Neural crest cell (in vitro differentiated cells): ENCODE measurements at places on chromosomes 4 and X.

DNA sequence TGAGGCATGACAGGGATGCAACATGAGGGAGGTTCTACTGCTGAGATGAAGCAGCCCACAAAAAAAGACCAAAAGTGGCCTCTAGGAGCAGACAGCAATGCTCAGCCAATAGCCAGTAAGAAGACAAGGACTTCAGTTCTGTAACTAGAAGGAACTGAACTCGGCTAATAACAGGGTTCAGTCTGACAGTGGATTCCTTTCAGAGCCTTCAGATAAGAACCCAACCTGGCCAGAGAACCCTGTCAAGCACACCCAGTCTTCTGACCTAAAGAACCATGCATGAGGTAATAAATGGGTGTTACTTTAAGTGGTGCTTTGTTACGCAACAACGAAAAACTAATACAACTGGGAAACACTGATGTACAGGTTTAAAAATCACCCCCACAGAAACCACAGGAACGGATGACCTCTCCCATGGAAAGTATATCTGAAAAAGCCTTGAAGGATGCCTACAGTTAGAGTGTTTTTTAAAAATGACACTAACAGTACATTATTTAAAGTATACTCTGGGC, 94.6 kb downstream of the PAPSS1 start:
- DNase-seq: no peak

DNA sequence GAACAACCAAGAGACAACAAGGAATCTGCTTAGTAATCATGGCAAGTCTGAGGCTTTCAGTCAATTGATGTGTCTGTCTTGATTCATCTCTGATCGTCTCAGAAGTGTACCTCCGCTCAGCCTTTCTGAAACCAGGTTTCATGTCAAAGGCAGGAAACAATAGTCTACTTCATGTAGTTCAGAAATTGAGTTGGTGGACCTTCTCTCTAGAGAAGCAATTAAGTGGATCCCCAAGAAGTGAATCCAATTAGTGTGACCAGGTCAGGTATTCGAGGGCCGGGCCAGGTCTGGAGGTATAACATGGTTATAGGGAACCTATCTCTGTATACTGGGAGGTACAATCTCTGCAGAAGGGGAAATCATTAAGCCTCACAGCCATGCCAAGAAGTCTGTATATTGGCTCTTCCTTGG, 32.0 kb downstream of the DAPP1 start:
- no peak for DNase-seq

DNA sequence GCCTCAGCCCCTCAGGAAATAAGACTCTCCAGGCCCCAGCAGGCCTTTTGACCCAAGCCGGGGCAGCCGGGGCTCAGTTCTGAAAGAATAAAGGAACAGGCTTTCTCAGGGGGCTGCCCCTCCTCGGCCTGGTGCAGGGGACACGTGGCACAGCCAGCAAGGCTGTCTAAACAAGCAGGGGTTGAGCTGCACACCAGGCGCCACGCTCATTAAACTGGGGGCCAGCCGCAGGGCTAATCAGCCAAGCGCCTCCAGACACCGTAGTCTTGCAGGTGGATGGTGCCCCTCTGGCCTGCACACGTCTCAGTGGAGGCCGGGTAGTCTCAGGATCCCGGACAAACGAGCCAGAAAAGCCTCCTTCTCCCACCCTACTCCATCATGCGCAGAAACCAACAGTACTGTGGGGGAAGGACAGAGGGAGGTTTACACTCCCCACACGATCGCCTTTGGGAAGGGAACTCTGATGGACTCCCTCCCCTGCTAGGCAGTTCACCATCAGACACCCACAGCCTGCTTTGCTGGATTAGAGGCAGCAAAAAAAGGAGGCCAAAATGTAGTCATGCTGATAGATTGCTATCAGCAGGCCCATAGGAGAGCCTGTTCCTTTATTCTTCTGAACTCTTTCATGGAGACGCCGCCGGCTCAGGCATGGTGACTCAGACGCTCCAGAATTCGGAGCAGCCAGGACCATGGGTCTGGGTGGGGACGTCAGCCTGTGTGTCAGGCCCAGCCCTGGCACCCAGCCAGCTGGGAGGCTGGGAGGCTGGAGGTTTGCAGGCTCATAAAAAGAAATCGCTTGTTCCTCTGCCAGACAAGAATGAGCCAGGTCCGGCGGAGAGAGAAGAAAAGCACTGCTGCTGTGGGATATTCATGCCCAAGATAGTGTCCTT, 342.4 kb downstream of the BCOR start:
- no peak for DNase-seq

DNA sequence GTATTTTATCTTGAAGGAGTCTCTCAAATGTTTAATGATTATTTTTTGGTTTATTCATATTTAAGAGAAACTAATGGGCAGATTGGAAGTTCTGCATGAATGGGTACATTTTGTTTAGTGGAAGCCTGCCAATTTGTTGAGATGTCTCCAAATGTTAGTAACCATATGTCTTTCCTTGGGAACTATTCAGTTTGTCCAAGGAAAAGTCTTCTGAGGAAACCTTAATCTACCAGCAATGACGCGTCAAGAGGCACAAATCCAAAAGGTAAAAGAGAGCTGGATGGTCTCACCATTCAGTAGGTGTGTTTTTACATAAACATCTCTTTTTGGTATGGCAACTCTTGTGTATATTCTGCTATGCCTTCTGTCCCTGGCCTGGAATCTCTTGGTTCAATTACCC, 37.4 kb upstream of the NDST3 start:
- no peak for DNase-seq

GRCh38 chrX:28884823-28885222, 297.6 kb downstream of the IL1RAPL1 start:
- DNase-seq: no peak
